ENCODE measurements at places on chromosomes 2 and 18. TPM values are rescaled to one million over a fixed set of nuclear protein-coding genes. Genes with fewer than 3 reads are reported as not detected.

IAH1 gene
- total RNA-seq = 44.8 TPM

ABCG5 gene
- not detected for total RNA-seq

ERICH2 gene
- 1.1 TPM for total RNA-seq

ARHGEF33 gene
- 2.2 TPM for total RNA-seq

DNA sequence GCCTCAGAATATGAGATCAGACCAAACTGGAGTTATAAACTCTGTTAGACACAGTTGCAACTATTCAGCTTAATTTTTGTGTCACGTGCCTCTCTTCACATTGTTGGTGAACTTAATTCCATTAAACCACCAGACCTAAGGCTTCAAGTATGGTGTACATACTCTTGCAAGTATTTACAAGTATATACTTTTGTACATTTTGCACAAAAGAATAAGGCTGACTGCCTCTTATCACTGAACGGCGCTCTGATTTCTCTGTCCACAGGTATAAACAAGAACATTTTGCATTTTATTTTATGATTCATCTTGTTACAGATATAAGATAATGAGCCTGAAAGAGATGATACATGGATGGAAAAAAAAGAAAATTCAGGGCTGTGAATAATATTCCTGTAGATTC is 269.7 kb upstream of the ACVR2A start:
- DNase-seq = no peak

- DNase-seq = no peak
Observed at GRCh38 chr2:149129433-149129832, 90.9 kb downstream of the LYPD6B start.

Data from ovary (tissue), 10 donors.